ENCODE measurements at places on chromosomes 6 and 20.

GRCh38 chr6:7445885-7446461, 56.4 kb downstream of the RIOK1 start:
- DNase-seq, result no peak

DNA sequence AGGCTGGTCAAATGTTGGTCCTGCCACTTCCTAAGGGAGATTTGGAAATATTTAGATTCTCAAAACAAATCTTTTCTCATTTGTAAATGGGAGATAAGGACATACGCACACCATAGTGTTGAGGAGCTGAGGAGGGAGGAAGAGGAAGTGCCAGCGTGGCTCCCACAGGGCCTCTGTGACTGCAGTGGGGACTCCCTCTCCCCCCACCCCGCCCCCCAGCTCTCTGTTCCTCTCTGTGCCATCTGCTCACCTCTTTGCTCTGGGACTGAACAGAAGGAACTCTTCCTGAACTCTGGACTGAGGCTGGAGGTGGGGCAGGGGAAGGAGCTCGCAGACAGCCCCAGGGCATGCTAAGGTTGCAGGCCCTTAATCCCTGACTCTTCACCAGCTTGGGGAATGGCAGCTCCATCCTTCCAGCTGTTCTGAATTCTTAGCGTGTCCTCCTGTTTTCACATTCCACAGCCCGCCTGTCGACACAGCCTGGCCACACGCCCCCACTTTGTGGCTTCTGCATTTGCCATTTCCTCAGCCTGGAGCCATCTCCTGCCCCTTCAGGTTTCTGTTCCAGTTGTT, 11.4 kb downstream of the DDX27 start:
- DNase-seq, result no peak

GRCh38 chr6:83096791-83097190, 29.3 kb downstream of the DOP1A start:
- no peak for DNase-seq

DNA sequence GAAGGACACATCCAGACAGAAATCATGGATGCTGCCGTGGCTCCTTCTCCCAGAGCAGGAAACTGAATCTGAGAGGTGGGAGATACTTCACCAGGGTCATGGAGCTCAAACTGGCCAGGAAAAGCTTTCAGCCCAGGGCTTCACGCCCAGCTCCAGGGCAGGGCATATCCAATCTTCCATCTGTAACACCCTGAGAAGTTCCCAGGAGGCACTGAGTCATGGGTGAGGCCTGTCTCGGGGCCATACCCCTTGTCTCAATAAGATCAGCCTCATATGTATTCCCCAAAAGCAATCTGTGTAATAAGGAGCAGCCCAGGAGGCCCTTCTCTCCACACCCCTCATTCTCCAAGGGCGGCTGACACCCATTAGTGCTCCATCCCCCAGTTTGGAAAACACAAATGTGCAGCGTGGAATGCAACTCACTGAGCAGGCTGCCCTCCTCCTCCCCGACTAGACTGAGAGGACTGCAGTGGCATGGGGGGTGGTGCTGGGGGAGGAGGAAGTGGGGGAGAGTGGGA, 439.3 kb upstream of the SULF2 start:
- DNase-seq, result no peak

DNA sequence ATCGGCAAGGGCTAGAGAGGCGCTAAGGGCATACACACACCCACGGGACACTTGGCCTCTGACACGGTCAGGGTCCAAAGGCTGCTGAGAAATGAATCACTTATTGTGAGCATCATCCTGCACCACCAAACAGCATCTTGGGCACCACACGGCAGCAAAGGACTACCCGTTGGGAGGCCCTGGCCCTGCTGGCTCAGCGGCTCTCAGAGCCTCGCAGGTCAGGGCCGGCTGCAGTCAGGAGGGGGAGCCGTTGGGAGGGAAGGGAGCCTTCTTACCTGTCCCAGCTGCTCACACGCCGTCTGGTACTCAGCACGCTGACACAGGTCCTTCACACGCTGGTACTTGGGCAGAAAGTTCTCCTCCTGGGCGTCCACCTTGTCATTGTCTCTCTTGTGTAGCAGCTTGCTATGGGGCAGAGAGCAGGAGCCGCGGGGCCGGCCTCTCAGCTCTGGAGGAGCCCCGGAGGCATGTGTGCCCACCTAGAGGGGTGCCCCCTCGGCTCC, 109.0 kb downstream of the SULF2 start:
- no peak for DNase-seq

- no peak for DNase-seq
Observed at GRCh38 chr6:149089510-149089909, 228.0 kb upstream of the TAB2 start.

DNA sequence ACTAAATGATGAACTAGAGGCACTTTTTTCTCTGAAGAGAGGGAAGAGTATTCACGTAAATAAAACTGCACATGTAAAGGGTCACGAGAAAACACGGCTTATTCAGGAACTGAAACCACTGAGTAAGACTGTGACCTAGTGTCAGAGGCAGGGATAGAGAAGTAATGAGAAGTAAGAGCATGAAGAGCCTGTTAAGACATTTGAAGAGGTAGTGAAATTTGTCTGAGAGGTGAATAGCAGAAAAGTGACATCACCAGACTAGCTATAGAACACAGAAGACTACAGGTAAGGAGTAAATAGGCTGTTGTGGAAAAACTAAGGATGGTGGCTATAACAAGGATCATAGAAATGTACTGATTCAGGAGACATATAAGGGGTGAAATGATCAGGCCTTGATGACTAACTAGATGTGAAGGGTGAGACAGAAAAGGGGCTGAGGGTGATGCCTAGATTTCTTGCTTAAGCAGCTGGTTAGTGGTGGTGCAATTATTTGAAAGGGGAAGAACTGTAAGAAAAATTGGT, 76.8 kb downstream of the REV3L start:
- no peak for DNase-seq

DNA sequence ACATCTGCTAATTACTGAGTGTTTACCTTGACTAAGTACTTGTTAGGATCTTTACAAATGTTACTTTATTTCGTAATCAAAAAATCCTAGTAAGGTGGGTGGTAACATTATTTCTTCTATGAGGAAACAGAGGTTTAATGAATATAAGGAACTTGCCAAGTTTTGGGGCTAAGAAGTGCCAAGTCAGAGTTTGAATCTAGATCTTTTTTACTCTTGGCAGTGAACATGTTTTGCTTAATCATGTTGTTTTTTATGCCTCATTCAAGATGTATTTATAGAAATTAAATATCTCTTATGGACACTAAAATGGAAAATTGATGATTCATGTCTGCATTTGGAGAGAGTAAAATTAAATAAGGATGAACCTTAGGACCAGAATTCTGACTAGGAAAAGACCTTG, 393.7 kb downstream of the UTRN start:
- DNase-seq, result no peak

GRCh38 chr6:80940976-80941375, 811.5 kb downstream of the TENT5A start:
- no peak for DNase-seq

DNA sequence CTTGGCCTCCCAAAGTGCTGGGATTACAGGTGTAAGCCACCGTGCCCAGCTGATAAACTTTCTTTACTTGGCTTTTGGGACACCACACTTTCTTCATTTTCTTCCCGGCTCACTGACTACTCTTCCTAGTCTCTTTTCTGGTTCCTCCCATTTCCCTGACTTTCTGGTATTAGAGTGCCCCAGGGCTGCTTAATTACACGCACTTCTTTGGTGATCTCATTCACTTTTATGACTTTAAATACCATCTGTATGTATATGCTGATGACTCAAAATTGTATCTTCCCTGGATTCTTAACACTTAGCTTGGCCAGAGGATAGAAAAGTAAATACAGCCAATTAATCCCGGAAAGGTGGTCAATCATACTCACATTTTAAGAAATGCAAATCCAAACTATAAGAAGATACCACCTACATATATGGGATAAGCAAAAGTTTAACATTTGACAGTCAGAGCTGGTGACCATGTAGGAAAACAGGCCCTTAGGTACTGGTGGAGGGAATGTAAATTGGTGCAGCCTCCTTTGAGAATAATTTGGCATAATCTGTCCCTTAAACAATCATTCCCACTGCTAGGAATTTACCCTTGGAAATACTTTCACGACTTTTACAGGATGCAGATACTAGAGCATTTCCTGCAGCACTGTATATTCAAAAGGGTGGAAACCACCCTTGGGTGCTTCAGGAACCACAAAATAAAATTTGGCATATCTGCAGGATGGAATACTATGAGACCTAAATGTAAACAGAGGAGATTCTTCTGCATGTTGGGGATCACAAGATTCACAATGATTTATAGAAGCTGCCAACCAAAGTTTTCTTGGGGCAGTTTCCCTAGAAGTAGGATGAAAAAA, 9.4 kb upstream of the NANP start:
- DNase-seq, result no peak

- no peak for DNase-seq
Observed at GRCh38 chr6:34132486-34133185, 13.3 kb downstream of the GRM4 start.

GRCh38 chr20:48166082-48166835, 381.0 kb upstream of the SULF2 start:
- DNase-seq, result no peak

GRCh38 chr6:15351631-15352030, 105.8 kb downstream of the JARID2 start:
- DNase-seq, result no peak

DNA sequence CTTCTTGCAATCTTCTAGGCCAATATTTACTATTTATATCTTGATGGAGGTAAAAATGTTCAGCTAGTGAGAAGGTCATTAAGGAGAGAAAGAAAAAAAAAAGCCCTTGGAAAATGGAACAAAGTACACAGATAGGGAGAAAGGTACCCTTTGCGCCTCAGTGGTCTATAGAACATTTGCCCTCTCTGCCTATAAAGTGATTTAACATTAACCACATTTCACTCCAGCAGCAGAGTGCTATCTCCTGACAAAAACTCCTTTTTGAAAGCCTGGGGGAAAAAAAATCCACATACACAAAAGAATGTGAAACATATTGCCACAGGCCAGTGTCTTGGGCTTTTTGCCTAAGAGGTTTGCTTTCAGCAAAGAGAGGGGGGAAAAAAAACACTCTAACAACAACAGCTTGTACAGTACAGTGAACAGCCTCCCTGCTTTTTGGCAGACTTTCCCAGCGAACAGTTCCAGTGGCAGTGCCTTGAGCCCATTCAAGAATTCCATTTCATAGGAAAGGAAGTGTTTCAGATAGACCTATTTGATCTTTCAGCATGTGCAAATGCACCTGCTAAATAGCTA, 695 bp downstream of the ARHGAP18 start:
- no peak for DNase-seq

DNA sequence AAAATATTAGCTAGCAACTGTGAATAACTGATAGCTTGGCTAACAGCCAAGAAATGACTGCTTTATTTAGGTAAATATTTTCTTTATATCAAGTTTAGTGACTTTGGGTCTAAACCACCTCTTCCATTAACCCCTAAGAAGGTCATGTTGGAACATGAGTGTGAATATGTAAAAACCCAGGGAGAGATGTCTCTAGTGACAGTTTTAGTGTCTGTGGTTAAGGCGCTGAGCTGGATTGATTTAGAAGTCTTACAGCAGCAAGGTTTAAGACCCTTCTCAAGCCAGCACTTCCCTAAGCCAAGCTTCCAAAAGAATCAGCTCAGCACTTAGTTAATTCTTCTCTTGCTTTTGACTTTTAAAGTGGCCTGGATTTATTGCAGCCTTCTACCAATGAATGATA, 11.4 kb upstream of the SIRT5 start:
- no peak for DNase-seq

DNA sequence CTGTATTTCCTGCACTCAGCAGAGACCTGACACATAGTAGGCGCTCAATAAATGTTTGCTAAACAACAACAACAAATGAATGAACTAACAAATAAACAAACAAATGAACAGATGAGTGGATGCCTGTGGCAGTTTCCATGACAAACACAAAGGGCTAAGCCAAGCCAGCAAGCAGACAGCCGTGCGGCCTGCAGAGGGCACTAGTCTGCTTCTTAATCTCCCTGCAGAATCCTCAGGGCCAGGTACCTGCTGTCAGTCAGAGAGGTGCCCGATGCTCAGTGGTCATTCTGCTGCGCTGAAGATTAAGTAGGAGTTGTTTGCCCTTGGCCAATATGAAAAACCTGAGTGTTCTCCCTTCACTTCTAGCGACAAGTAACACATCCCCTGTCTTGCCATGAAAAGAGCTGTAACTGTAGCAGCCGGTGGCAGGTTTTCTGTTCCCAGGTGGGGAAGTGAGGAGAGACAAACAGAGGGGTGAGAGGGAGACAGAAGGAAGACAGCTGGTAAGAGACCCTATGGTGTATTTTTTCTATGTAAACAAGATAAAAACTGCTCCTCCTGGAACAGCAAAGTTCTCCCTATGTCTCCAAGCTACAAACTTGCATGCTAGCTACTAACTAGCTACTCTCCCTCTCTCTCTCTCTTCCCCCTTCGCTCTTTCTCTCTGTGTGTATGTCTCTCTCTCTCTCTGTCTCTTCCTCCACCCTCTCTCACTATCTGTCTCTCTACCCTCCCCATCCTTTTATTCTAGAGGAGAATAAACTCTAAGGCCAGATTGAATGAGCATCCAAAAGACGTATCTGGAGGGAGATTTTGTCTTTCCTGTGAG, at the start of gene MC3R:
Gene MC3R, plus strand, starts transcription at position 779 of the 829 bp plus-strand sequence. CDS start 112 bp downstream, outside the sequence.
- DNase-seq, result peak; percentile 10

DNA sequence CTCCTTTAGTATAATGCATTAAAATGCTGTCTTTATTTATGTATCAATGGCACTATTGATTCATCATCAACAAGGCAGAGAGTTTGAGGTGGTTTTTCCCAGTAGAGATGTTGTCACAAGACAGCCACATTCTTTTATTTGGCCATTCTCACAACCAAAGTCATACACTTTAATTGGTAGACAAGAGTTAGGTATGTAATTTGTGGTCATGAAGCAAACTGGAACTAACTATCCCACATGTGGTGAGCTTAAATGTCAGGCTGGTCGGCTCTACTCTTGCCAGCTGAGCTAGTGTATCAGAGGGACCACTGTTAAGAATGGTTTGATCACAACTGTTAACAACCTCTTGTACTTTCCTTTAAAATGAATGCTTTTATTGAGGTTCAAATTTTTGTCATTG, 714.6 kb downstream of the CD109 start:
- DNase-seq, result no peak

- DNase-seq, result no peak
Observed at GRCh38 chr6:113829696-113830045, 27.5 kb upstream of the MARCKS start.

GRCh38 chr6:159043947-159044346, 844 bp downstream of the TAGAP start:
- DNase-seq, result no peak

- no peak for DNase-seq
Observed at GRCh38 chr6:14320332-14320731, 202.8 kb downstream of the CD83 start.

GRCh38 chr6:44064089-44064947, 62.9 kb downstream of the MRPL14 start:
- no peak for DNase-seq

GRCh38 chr6:30922447-30922852, 8.4 kb downstream of the VARS2 start:
- DNase-seq, result no peak

- no peak for DNase-seq
Observed at GRCh38 chr6:167129159-167129558, 6.3 kb downstream of the CCR6 start.

Data from CD4-positive, alpha-beta T cell (primary cell).